ENCODE measurements at places on chromosomes 7 and 10. TPM values are rescaled to one million over a fixed set of nuclear protein-coding genes. Genes with fewer than 3 reads are reported as not detected.

Gene ALOX5
- not detected for total RNA-seq

Gene GIMAP7
- total RNA-seq, result 34.5 TPM

Gene UPK3BL1
- 13.4 TPM for total RNA-seq

Gene PRPS1L1
- not detected for total RNA-seq

Gene ZNF467
- total RNA-seq, result 6.8 TPM

Gene SPDYE16
- not detected for total RNA-seq

Gene FKBP9
- total RNA-seq, result 196 TPM

Gene WNT16
- total RNA-seq, result not detected

Gene MKX
- not detected for total RNA-seq

Gene INMT
- 0.05 TPM for total RNA-seq

Gene SPDYE9
- not detected for total RNA-seq

Gene GRID1
- 0.12 TPM for total RNA-seq

Gene CALCR
- not detected for total RNA-seq

Gene FAM237B
- not detected for total RNA-seq

Gene SOSTDC1
- not detected for total RNA-seq

Gene GSAP
- total RNA-seq, result 2.7 TPM

Gene EMX2
- total RNA-seq, result 1.3 TPM

Gene RBP3
- not detected for total RNA-seq

Gene USP6NL
- total RNA-seq, result 24.3 TPM

Gene PILRA
- total RNA-seq, result 2.5 TPM

Gene RELN
- 8.1 TPM for total RNA-seq

Gene ZPBP
- total RNA-seq, result not detected

Gene TMEM196
- total RNA-seq, result not detected

Gene MYL7
- total RNA-seq, result not detected

Gene FAM24B
- total RNA-seq, result 3.8 TPM

Gene ZKSCAN1
- total RNA-seq, result 35.5 TPM

Gene HYAL4
- not detected for total RNA-seq

Gene PVRIG
- total RNA-seq, result not detected

Gene FAM25C
- not detected for total RNA-seq

Gene CFAP43
- total RNA-seq, result 0.18 TPM

Gene CUX1
- total RNA-seq, result 62.0 TPM

Gene CRTAC1
- 1.6 TPM for total RNA-seq

Gene PGAM2
- total RNA-seq, result not detected

Gene PLCE1
- 0.19 TPM for total RNA-seq

Gene HOXA4
- 6.8 TPM for total RNA-seq

Gene CRHR2
- not detected for total RNA-seq

Gene DNAJC1
- 48.0 TPM for total RNA-seq

Gene SLC26A5
- total RNA-seq, result not detected

Gene EGR2
- not detected for total RNA-seq

Gene PCLO
- 1.4 TPM for total RNA-seq

Gene FGL2
- not detected for total RNA-seq

Gene LRRC4
- 1.3 TPM for total RNA-seq

Gene ADCYAP1R1
- total RNA-seq, result not detected

Gene MYPN
- total RNA-seq, result 1.1 TPM

Gene CCL24
- total RNA-seq, result not detected

Gene ACSM6
- not detected for total RNA-seq

Gene TMEM229A
- total RNA-seq, result not detected

Gene KCNH2
- total RNA-seq, result 0.87 TPM

Gene ODAD2
- total RNA-seq, result 0.70 TPM

Gene SGPL1
- total RNA-seq, result 24.2 TPM

Gene CALHM1
- total RNA-seq, result not detected

Gene CCZ1B
- total RNA-seq, result 43.0 TPM

Gene ARHGEF5
- total RNA-seq, result 2.9 TPM

Gene GPR146
- 5.4 TPM for total RNA-seq

Gene PRKCQ
- total RNA-seq, result 1.9 TPM
